A549 treated with ZK216348 at 1 μM for 4 hours (cell line): ENCODE measurements at places on chromosomes 7 and 10. TPM values are rescaled to one million over a fixed set of nuclear protein-coding genes. Genes with fewer than 3 reads are reported as not detected.

Gene NT5C2
- 68.4 to 92.5 TPM (median 78.7 TPM) in 5 replicates for total RNA-seq

Gene NANOS1
- total RNA-seq: 2.1 to 3.1 TPM (median 2.8 TPM) in 5 replicates

Gene SNX10
- 2.2 to 4.6 TPM (median 4.2 TPM) in 5 replicates for total RNA-seq

Gene NUTM2B
- total RNA-seq: 0.37 to 0.55 TPM (median 0.52 TPM) in 4 of 5 replicates, not detected in the other

Gene HOXA9
- 0.29 to 0.79 TPM (median 0.38 TPM) in 5 replicates for total RNA-seq

Gene DRGX
- total RNA-seq: not detected in 5 replicates

Gene DCLRE1A
- 7.3 to 11.2 TPM (median 9.4 TPM) in 5 replicates for total RNA-seq

Gene CAV2
- total RNA-seq: 152 to 218 TPM (median 182 TPM) in 5 replicates

Gene GPR26
- not detected in 5 replicates for total RNA-seq

Gene CAPZA2
- total RNA-seq: 102 to 250 TPM (median 122 TPM) in 5 replicates

Gene ELN
- 0.08 to 0.13 TPM (median 0.12 TPM) in 5 replicates for total RNA-seq

Gene PODXL
- total RNA-seq: 31.3 to 59.3 TPM (median 41.8 TPM) in 5 replicates

Gene MYL10
- not detected in 5 replicates for total RNA-seq

Gene RADIL
- 0.62 to 2.3 TPM (median 2.0 TPM) in 5 replicates for total RNA-seq

Gene TMEM168
- 6.3 to 10.1 TPM (median 9.4 TPM) in 5 replicates for total RNA-seq

Gene OPN1SW
- total RNA-seq: not detected in 5 replicates

Gene PDZD7
- 0.44 to 1.2 TPM (median 0.79 TPM) in 5 replicates for total RNA-seq

Gene MALRD1
- not detected in 5 replicates for total RNA-seq

Gene LIPF
- not detected in 5 replicates for total RNA-seq

Gene CYP26A1
- 1.6 to 3.9 TPM (median 2.5 TPM) in 5 replicates for total RNA-seq

Gene CLRN3
- total RNA-seq: not detected in 5 replicates

Gene SMO
- total RNA-seq: 10.4 to 18.4 TPM (median 15.3 TPM) in 5 replicates

Gene C10orf105
- not detected in 5 replicates for total RNA-seq

Gene CYP2C9
- total RNA-seq: not detected in 5 replicates

Gene TMEM178B
- 1.1 to 2.6 TPM (median 1.5 TPM) in 5 replicates for total RNA-seq

Gene MRC1
- not detected in 5 replicates for total RNA-seq

Gene FRA10AC1
- total RNA-seq: 3.9 to 8.2 TPM (median 5.3 TPM) in 5 replicates

Gene UNCX
- total RNA-seq: 0.21 TPM in 1 of 5 replicates, not detected in the others

Gene ASB4
- total RNA-seq: 0.15 to 0.56 TPM (median 0.25 TPM) in 5 replicates

Gene SLC26A3
- total RNA-seq: not detected in 5 replicates

Gene CUL2
- total RNA-seq: 19.7 to 25.0 TPM (median 23.4 TPM) in 5 replicates

Gene NKX1-2
- total RNA-seq: 0.07 TPM in 1 of 5 replicates, not detected in the others

Gene ZNF438
- total RNA-seq: 1.5 to 2.3 TPM (median 1.6 TPM) in 5 replicates

Gene FAM24B
- total RNA-seq: 11.9 to 16.5 TPM (median 14.0 TPM) in 5 replicates

Gene NEURL1
- total RNA-seq: 0.47 to 0.96 TPM (median 0.74 TPM) in 5 replicates

Gene PPP1R17
- not detected in 5 replicates for total RNA-seq

Gene EVX1
- 0.14 to 0.19 TPM (median 0.15 TPM) in 3 of 5 replicates, not detected in the others for total RNA-seq

Gene C10orf67
- 0.06 TPM in 1 of 5 replicates, not detected in the others for total RNA-seq

Gene ACTL6B
- not detected in 5 replicates for total RNA-seq

Gene CPVL
- 0.20 to 0.86 TPM (median 0.41 TPM) in 4 of 5 replicates, not detected in the other for total RNA-seq

Gene LSM8
- 38.1 to 70.8 TPM (median 39.5 TPM) in 5 replicates for total RNA-seq

Gene IGFBP3
- total RNA-seq: 118 to 250 TPM (median 181 TPM) in 5 replicates

Gene STEAP4
- total RNA-seq: not detected in 5 replicates

Gene CYP3A5
- total RNA-seq: 1.1 to 2.0 TPM (median 1.8 TPM) in 5 replicates

Gene PNLIPRP3
- total RNA-seq: not detected in 5 replicates

Gene MAGI2
- 0.31 to 0.60 TPM (median 0.48 TPM) in 5 replicates for total RNA-seq

Gene GNGT1
- total RNA-seq: not detected in 5 replicates

Gene SLC29A3
- 18.0 to 26.4 TPM (median 21.5 TPM) in 5 replicates for total RNA-seq

Gene EIF3B
- 223 to 260 TPM (median 250 TPM) in 5 replicates for total RNA-seq

Gene FOXL3
- total RNA-seq: not detected in 5 replicates

Gene PITX3
- total RNA-seq: 0.33 to 0.90 TPM (median 0.55 TPM) in 5 replicates

Gene DENND2A
- 0.41 to 0.80 TPM (median 0.63 TPM) in 5 replicates for total RNA-seq

Gene ABCC2
- total RNA-seq: 144 to 173 TPM (median 148 TPM) in 5 replicates
